Cerebellar cortex (tissue), 1 donor: ENCODE measurements at places on chromosomes 16 and 17.

- peak; percentile 35 for DNase-seq
These were observed 116.1 kb upstream of the METRNL start for GRCh38 chr17:82963104-82963950.

DNA sequence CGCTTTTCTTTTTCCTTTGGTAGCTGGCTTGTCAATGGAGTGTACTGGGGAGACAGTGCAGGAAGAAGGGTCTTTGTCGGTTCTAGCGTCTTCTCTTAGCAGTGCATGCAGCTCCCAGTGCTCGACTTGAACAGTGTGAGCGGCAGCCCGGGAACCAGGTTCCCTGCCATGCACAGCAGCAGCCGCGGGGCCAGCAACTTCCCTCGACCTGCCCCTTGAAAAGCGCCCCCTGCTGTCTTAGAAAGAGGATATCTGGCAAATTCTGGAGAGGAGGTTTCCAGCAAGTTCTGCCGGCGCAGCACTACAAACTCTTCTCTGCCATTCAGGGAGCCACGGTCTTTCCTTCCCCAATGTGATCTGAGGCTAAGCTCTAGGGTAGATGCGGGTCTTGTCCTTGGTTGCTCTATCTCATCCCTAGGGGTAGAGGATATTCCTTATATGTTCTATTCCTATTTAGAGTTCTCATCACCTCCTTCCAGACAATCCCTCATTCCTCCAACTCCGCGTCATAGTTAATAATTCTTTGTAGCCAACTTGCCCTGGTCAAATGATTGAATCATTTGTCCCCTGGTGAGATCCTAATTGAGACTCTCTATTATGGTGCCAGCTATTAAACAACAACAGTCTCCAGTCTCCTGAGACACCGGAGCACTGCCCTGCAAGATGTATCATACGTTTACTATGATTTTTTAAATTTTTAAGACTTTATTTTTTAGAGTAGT is 451.3 kb downstream of the PMP22 start:
- DNase-seq: no peak

DNA sequence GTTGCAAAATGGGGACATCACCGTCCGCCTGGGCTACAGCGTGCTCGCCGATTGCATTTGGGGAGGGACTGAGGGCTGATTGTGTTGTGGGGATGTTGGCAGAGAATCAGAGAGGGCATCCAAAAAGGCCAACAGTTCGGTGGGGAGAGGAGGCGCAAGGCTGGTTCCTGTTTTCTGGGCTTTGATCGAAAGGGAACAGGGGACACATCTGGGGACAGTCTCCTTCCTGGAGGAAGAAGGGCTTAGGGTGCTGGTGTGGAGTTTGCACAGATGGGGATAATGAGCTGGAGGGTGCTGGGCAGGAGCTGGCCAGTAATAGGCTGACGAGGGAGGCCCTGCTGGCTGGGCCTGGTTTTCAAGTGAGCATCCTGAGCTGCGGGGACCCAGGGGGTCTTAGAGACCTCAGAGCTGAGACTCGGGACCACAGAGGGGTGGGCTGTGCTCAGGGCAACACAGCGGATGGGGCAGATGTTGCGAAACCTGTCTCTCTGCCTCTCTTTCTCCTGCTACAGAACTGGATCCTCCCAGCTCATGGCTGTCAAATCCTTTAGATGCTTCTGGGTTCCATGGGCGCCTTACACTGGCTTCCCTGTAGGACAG is 288.7 kb downstream of the SEC14L1 start:
- DNase-seq: no peak

DNA sequence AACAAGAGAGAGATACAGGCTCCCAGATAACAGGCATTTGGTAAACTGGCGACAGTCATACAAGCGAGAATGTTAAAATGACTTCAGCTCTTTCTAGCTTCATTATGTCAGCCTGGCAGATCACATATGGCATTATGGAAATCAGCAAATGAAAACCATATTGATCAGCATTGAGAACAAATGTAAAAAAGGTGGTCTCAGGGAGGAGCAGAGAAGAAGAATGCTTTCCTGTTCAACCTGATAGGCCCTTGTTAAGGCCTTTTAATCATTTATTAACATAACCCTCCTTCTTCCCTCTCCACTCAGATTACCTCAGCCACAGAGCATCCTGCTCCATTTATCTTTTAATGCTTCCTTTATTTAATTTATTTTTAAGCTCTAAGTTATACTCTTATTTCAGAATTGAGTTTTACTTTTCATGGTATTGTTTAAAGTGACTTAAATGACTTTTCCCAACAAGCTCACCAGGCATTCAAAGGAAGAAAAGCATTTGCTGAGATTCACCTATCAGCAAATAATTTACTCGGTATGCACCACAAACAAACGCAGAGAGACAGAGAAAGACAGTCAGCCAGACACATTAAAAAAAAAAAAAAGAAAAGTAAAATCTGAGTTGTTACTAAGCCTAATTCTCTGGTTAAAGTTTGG is 243.9 kb upstream of the TBX2 start:
- DNase-seq: no peak

GRCh38 chr17:20926532-20926931 is 116.3 kb downstream of the USP22 start:
- DNase-seq: no peak

DNA sequence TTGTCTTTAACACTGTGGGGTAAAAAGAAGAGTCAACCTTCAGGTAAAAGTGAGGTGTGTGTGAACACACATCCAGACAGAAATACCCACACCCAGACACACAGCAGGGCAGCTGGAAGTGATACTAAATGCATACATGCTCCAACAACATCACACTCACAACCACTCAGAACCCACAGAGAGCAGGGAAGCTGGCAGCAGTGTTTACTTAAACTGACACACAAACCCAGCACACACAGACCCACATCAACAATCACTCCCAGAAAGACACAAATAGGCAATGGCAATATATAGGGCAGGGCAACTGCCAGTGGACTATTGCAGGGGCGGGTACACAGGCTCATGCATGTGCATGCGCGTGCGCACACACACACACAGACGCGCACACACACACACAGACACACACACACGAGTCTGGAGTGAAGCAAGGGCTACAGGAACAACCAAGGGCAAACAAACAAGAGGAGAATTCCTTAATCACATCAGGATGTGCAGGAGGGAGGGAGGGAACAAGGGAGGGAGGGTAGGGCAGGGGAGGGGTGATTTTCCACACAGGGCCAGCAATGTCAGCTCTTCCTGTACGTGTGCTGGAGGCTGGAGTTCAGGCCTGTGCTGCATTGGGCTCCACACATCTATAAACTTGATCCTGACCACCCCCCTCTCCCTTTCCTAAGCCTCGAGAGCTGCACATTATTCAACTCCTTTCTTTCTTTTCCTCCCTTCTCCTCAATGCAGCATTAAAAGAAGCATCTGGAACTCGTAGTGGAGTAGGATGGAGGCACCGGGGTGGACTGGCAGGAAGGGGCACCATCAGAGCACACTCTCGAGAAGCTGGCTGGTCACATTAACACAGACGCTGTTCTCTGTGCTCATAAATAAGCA is 30.1 kb downstream of the HIC1 start:
- no peak for DNase-seq

DNA sequence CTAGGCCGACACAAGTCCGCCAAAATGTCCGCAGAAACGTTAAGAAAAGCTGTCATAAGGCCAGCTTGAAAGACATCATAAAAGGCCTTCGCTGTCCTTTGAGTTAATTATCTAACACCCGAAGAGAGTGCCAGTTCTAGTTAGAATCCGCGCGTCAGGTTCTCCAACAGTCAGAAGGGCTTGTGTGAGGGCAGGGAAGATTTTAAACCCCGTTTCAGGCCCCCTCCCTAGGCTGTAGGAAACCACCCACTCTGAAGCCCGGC is 729 bp upstream of the CLTC start:
- no peak for DNase-seq

DNA sequence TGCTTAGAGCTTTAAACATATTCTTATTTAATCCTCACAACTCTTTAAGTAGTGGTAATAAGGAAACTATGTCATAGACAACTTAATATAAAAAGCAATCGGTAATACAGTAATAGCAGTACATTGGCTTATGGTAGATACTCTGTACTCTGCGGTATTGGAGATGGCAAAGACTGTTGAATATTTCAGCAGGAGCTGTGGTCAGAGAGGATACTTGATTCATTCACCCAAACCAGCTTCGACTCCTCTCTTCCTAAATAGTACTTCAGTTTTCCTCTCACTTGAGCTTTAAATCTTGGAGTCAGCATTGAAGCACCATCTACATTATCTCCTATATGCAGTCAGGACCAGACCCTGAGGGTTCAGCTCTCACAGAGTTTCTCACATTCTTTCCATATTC is 169.3 kb downstream of the CYB561 start:
- no peak for DNase-seq

DNA sequence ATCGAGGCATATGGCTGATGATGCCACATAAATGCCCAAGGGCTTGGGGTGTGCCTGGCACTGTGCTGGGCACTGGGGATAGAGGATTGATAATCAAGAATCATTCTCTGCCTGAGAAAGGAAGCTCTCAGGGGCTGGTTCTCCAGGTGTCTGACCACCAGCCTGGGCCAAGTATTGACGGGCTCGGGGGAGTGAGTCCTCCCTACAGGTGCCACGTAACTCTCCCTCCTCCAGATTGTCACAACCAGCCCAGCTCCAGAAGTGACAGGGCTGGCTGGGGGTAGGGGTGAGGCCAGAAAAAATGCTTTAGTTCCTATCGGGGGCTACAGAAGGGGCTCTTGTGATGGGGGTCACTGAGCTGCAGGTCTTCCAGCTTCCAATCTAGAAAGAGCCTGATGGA is 10.7 kb upstream of the C1QL1 start:
- DNase-seq: no peak

DNA sequence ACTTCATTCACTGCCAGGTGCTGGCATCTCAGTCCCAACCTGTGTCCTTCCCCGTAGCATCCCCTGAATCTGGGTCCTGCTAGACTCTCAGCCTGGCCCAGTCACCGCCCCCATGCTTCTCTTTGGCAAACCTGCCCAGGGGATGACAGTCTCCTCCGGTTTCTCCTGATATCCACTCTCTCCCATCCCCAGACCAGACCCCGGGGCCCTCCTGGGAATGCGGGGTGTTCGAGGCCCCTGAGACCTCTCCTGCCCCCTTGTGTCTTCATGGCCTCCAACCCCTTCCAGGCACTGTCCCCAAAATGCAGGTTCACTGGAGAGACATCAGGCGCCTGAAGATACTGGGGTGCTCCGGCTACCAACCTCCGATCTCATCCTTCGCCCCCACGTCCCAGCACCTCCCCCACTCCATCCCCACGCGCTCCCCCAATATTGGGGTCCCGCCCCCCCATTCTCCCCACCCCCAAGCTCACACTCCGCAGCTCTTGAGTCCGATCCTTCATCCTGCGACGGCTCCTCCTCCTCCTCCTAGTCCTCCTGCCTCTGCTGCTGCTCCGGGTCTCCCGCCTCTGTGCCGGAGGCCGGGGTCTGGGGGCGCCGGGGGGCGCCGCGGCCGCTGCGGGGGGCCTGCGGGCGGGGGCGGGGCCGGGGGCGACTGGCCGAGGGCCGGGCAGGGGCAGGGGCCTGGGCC is 399 bp downstream of the STX1B start:
- DNase-seq: peak; percentile 44

- peak; percentile 88 for DNase-seq
These were observed 12.3 kb downstream of the GPR142 start for GRCh38 chr17:74379495-74380085.

GRCh38 chr17:46182961-46183360 is 10.3 kb downstream of the KANSL1 start:
- no peak for DNase-seq

- DNase-seq: no peak
These were observed 8.4 kb downstream of the TSPOAP1 start for GRCh38 chr17:58320163-58320558.

DNA sequence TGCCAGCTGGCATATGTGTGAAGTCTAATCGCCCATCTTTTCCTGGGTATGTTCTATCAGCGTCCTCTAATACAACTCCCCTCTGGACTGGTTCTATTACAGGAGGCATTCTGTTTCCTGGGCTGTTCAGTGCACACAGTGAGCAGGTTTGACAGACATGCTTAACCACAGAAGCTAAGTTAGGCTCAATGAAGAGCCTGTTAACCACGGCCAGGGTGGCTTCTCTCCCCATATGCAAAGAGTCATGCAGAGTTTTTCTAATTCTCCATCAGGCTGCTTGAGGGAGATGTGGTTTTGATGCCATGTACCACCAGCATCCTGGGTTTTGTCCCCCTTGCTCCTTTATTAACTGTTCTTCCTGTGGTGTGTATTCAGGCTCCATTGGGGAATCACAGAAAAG is 57.2 kb upstream of the ALOX12 start:
- DNase-seq: no peak

GRCh38 chr16:14409563-14409962 is 220.5 kb downstream of the PARN start:
- no peak for DNase-seq

- no peak for DNase-seq
These were observed 8.2 kb upstream of the CIITA start for GRCh38 chr16:10868596-10869469.

GRCh38 chr17:34761646-34762045 is 182.3 kb downstream of the TMEM132E start:
- no peak for DNase-seq

DNA sequence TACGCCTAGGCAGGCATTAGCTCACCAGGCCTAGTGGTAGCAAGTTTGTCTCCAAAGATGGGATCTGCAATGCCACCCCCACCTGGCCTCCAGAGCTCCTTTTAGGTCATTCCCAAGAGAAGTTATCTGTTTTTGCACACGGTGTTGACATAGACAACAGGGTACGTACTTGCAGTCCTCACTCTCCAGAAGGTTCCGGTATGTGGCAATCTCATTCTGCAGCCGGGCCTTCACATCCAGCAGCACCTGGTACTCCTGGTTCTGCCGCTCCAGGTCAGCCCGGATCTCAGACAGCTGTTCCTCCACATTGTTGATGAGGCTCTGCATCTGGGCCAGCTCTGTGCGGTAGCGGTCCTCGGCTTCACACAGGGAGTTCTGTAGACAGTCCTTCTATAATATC is 9.8 kb upstream of the KRT31 start:
- no peak for DNase-seq

DNA sequence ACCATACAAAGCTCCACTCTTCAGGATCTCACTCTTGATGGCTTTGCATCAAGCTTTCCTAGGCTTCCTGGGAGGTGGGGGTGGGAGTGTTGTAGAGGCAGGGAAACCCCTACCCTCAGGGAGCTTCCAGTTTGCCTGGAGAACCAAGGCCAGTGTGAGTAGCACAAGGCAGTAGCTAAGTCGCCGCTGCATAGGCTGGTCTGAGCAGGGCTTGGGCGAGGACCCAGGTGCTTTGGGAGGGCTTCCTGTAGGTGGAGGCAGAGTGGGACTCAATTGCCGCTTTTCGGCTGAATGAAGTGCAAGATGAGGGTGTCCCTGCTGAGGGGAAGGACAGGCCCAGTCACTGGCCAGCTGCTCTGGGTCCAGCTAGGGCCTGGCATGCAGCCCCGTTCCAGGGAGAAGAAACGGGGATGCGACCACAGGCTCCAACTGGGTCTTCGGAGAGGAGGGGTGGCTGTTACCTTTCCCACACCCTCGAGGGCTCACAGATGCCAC is 3.9 kb downstream of the CD79B start:
- DNase-seq: no peak
